ENCODE measurements at places on chromosomes 12 and 14.
A peak's percentile ranks its signal among the peaks of the same experiment; 100 is the strongest.

- peak; percentile 84 for DNase-seq
Measured at GRCh38 chr12:50246873-50247612, 36.3 kb downstream of the LIMA1 start.

GRCh38 chr12:91622037-91622436 lies 439.4 kb upstream of the DCN start:
- no peak for DNase-seq

DNA sequence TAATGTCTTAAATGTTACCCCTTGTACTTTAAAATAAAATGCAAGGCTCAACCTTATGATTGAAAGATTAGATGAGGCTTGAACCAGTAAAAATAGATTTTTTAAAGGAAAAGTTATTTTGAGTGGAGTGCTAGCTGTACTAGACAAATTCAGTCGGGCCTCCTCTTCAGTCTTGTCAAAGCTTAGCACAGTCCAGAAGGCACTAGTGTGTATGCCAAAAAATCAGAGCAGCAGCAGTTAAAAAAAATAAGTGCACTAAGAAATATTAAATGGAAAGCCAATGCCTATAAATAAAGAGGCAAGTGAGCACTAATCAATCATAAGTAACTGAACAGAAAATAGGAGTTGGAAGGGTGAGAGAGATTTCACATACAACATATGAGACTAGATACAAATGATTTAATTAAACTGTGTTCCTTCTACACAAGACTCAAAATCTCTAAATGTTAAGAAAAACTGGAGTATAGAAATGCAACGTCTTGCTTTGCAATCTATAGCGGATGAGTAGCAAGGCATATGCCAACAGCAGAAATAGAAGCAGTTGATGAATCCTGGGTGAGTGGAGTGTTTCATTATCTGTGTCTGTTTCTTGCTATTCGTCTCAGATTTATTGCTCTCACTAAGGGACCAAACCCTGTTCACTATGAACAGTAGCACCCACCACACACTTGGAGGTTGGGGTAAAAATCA lies 172.1 kb downstream of the ETNK1 start:
- DNase-seq = no peak

DNA sequence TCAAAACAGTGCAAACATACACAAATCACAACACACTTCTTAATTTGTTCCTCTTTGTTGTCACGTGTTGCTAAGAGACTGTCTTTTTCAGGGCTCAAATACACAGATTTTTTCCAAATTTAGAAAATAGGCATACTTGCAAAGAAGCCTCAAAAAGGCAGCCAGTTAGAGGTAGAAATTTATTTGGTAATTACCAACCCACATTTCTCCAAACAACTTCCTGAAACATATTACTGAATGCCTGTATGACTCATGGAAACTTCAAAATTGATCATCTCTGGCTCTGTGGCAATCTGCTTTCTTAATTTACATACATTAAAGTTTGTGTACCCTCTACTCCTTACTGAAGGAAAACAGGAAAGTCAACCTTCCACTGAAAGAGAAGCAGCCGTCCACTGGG lies 36.4 kb downstream of the PPM1H start:
- DNase-seq = peak; percentile 87

- no peak for DNase-seq
Measured at GRCh38 chr12:122851820-122852219, 16.6 kb downstream of the HIP1R start.

DNA sequence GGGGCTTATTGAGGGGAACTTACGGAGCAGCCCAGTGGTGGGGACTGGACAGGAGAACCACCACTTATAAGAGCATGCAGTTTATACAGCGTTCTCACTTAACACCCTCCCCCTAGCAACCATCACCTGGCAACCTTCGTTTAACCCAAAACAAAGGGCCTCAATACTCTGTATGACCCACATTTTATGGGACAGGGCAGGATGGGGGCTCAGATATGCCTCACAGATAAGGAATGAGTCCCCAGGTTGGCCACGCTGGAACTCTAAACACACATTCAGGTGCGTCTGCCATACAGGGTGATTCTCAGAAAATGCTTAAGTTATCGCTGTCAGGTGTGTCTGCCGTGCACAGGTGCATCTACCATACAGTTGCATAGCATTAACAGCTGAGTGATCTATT lies 99.2 kb downstream of the GCH1 start:
- no peak for DNase-seq

GRCh38 chr12:89064780-89065179 lies 287.5 kb downstream of the DUSP6 start:
- DNase-seq = no peak

- no peak for DNase-seq
Measured at GRCh38 chr14:51449681-51450080, 202.0 kb upstream of the FRMD6 start.

GRCh38 chr12:113207613-113208040 lies 13.6 kb upstream of the TPCN1 start:
- no peak for DNase-seq

GRCh38 chr14:84483072-84483420 lies 1046.9 kb upstream of the FLRT2 start:
- no peak for DNase-seq

DNA sequence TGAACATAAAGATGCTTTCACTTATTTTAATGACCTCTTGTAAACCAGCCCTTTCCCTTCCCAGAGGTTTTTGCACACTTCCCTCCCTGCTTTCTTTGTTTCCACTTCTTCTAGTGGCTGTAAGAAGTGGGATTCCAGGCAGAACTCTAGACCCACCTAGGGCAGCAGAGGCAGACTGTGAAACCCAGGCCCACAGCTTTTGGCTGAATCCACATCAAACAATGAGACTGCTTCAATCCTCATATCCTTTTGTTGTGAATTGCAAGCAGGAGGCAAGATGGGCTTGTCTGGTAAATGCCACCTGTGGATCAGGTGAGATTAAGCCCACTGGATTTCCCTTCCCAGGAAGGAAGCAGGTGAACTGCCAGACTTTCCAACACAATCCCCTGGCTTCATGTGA lies 12.8 kb downstream of the CCDC177 start:
- no peak for DNase-seq

DNA sequence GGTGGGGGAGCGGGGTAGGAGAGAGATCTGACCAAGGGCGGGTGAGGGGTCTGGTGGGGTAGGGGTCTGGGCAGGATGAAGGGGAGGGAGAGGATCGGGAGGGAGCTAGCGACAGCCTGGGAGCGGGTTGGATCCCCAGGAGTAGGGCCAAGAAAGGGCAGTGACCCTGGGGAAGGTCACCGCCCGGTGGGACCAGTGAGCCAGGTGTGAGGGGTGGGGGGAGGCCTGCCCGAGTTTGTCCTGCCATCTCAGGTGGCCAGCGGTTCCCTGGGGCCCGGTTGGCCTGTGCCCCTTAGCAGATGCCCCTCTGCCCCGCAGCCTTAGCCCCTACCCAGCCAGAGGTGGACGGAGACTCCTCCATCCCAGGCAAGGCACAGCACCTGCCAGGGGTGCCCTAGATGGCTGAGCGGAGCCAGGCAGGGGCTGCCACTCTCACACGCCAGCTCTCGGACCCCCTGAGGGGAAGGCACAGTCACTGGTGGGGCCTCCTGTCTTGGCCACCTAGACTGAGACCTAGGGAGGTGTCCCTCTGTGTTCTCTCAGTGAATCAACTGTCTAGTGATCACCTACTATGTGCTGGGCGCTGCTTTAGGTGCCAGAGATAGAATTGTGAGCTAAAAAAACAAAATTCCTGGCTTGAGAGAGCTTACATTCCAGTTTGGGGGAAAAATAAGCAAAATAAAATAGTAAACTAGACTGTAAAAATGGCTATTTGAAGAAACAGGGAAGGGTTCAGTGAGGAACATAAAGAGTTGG lies 629 bp upstream of the TTC7B start:
- DNase-seq = no peak

DNA sequence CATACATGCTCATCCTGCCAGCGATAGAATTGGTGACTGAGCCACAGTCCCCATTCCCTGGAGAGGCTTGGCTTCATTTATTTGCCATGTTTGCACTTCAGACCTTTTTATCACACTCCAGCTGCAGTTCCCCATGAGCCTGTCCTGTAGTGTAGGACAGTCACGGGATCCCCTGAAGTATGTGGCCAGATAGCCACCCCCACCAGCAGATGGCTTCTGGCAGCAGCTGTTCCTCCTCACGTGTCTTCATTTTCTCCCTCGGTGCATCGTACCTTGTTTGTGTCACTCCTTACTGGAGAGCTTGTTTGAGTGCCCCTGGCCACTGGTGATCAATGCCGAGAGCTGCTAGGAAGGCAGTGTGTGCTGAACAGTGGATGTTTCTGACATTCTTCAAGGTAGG lies 40.2 kb downstream of the UBE3B start:
- no peak for DNase-seq

- DNase-seq = peak; percentile 45
Measured at GRCh38 chr12:13142747-13143146, 39.3 kb upstream of the GSG1 start.

DNA sequence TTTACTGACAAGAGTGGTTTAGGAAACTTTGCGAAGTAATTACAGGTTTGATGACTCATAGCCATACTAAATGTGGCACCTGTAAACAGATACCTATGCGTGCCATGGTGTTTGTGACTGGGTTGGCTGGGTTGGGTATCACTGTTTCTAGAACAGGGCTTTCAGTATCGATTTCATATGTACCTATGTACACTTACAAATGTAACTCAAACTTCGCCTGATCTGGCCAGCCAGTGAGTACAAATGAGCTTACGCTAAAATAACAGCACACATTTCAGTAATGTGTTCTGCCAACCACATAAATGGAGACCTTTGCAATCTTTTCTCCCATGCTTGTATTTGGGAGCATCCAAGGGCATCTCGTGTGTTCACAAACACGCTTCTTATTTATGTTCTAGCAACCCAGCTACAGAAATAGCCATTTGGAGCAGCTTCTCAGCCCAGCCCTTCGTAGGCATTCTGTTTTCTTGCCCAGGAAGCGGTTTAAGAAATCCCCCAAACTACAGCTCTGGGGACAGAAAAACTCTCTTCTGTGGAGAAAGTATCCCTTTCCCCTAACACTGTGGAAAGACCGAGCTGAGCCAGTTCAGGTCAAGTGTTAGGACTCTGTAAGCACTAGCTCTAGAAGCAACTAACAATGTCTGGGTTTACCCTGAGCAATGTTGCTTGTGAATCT lies 42.3 kb upstream of the MDM1 start:
- no peak for DNase-seq

DNA sequence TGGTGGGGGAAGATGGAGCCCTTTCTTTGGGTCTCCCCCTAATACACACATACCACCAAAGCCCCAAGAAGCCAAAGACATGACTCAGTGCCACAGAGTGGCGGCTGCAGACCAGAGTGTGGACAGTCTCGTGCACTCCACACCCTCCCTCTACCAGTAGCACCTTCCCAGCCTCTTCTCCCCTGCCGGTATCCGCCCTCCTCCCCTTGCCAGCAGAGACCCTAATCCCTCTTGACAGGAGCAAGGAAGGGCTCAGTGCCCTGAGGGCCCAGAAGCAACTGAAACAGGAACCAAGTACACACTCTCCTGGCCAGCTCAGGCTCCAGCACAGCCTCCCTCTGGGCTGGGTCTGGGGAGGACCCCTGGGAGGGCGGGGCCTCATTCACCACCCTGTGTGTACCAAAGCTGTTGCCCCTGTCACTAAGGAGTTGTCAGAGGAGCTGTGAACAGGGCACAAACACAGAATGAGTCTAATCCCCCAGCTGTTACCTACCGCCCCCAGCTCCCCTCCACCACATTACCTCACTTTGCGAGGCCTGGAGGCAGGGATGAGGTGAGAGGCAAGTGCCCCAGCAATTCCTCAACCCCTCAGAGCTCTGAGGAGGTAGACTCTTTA lies 8.2 kb downstream of the SPRYD3 start:
- no peak for DNase-seq

DNA sequence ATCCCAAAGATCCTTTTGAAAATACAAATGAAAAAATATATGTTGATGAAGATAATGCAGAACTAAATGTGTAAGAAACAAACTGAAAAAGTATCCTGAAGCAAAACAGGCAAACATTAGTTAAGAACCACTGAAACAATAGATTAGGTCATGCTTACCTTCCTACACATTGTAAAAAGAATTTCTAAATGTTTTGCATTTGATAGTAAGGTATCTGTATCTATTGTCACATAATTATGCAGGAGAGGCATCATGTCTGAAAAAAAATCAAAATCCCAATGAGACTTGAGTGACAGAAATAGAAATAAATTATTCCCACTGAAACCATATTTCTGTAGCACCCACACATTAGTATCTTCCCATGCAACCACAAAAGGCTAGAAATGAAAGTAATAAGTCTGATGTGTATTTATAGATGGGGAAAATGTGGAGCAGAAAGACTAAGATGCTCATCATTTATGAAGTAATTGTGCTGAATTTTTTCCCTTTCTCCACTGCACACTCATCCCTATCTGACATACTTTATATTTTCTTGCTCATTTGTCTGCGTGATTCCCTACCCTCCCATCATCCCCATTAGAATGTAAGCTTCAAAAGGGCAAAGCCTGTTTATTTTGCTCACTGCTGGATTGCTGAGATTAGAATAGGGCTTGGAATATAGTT lies 43.5 kb downstream of the IPO8 start:
- no peak for DNase-seq

DNA sequence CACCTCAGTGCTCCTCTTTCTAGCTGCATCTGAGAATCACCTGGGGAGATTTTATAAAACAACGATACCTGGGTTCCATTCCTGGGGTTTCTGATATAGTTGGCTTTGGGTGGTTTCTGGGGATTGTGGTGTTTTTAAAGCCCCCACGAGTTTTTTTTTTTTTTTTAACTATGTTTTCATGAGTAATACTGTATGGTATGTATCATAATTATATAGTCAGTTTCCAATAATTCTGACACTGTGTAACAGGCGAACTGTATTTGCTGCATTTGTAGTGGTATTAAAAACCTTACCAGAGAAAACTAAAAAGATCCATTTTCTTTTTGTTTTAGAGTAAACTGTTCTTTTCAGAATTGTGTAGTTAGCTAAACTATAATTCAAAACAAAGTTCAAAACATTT lies 84.9 kb downstream of the SRGAP1 start:
- DNase-seq = no peak

DNA sequence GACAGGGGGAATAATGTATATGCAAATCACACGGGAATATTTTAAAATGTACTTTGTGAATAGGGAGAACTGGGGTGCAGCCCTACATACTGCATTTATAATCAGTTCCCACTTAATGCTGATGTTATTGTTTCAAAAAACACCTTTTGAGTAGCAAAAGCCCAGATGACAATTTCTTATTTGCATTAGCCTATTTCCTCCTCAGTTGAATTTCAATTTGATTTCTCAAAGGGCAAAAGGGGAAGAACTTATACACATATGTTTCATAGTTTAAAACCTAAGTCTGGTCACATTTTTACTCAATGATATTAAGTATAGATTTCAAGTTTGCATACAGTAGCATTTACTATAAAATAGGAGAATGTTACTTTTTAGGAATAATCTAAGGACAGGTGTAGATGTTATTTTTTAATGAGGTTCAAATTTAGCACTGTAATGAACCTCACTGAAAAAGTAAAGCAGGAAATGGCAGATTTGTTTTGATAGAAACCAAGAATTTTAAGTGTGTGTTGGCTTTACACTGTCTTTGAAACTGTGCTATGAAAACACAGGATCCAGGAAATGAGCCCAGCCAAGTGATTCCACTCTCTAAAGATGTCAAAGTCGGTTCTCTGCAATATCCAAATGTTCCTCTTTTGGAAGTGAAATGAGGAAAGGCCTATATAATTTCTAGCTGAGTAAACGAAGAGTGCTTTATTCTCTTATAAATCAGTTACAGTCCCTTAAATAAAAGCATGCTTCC lies 367.4 kb downstream of the BTG1 start:
- peak; percentile 50 for DNase-seq

- no peak for DNase-seq
Measured at GRCh38 chr14:76065519-76065918, 80.0 kb downstream of the IFT43 start.
